ENCODE measurements at places on chromosomes 16 and 17. TPM values are rescaled to one million over a fixed set of nuclear protein-coding genes. Genes with fewer than 3 reads are reported as not detected.

The CFAP97D1 gene
- total RNA-seq, result 0.07 TPM

The OMG gene
- not detected for total RNA-seq

The ITGB4 gene
- 148 TPM for total RNA-seq

The TM4SF5 gene
- total RNA-seq, result 0.77 TPM

The CCR7 gene
- 0.44 TPM for total RNA-seq

The TLK2 gene
- 35.0 TPM for total RNA-seq

The TSPOAP1 gene
- not detected for total RNA-seq

The TEX14 gene
- total RNA-seq, result 0.36 TPM

The RPA1 gene
- 60.0 TPM for total RNA-seq

The KAT2A gene
- 29.1 TPM for total RNA-seq

The LPO gene
- total RNA-seq, result 0.06 TPM

The KRTAP1-5 gene
- not detected for total RNA-seq

The KRT40 gene
- not detected for total RNA-seq

The SMTNL2 gene
- total RNA-seq, result 0.28 TPM

The NPB gene
- 0.57 TPM for total RNA-seq

The EIF3C gene
- total RNA-seq, result 409 TPM

The KRT20 gene
- 0.18 TPM for total RNA-seq

The ZMYND15 gene
- total RNA-seq, result 0.35 TPM

The HOXB4 gene
- 0.13 TPM for total RNA-seq

The CHD9NB gene
- 1.3 TPM for total RNA-seq

The GCGR gene
- 0.08 TPM for total RNA-seq

The CDRT15L2 gene
- total RNA-seq, result not detected

The COL1A1 gene
- total RNA-seq, result 9.3 TPM

The CD19 gene
- total RNA-seq, result not detected

The ASIC2 gene
- total RNA-seq, result 1.6 TPM
